Left ventricle myocardium superior (tissue), 1 donor: ENCODE measurements at places on chromosomes 1 and 21. TPM values are rescaled to one million over a fixed set of nuclear protein-coding genes. Genes with fewer than 3 reads are reported as not detected.

SPRR1A gene
- total RNA-seq = not detected

GRCh38 chr1:93845538-93846205, 33.3 kb downstream of the DNTTIP2 start:
- no peak for DNase-seq

- no peak for DNase-seq
Measured at GRCh38 chr1:34926156-34926555, 3.3 kb downstream of the DLGAP3 start.

GPR153 gene
- 7.7 TPM for total RNA-seq

GRCh38 chr21:33374450-33375096, 28.6 kb upstream of the IFNGR2 start:
- DNase-seq = peak; percentile 58

- no peak for DNase-seq
Measured at GRCh38 chr1:162178432-162178831, 108.9 kb downstream of the NOS1AP start.

DNA sequence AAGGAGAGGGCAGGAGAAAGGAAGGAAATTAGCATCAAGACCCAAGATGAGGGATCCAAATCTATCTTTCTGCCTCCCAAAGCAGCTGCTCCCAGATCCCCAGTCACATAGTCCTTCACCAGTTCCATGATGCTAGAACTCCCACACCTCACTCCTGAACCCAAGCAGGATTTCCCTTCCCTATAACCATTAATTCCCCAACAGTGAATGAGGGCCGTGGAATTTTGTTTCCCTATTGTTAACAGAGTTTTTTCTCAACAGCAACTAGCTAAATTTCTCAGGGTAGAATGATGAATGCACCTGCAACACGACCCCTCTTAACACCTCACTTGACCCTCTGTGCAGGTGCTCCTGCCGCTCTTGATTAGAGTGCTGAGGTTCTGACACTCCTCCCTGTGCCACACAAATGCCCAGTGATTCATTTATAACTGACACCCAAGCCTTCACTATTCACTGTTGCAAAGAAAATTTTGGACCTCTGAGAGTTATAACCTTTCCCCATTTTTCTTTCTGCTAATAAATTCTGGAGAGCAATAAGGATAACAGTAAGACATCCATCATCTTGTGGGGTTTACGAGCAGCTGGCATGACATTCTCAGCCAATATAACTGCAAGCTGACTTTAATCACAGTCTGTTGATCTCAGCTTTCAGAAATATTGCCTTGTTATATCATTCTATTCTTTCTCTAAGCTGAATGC, 25.4 kb upstream of the NPL start:
- DNase-seq = no peak

DNA sequence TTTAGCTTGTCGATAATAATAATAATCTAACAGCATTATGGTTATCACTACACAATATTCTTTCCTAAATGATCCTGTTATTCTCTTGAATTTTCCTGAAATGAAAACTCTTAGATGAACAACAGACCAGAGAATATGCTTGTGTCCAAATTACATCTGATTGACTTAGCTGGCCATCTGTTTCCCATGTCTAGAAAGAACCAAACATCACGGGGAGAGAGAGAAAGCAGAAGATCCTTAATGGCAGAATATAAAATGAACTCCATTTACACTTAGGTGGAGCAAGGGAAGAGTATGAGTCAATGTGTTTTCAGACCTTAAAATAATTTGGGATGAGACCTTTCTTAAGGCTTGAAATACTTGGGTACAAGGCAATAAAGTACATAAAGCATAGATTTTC, 162.2 kb downstream of the DSCAM start:
- no peak for DNase-seq

CAMTA1 gene
- 166 TPM for total RNA-seq

GRCh38 chr1:40392221-40392620, 18.7 kb downstream of the SMAP2 start:
- no peak for DNase-seq

GRCh38 chr1:26727476-26727875, 31.7 kb downstream of the ARID1A start:
- no peak for DNase-seq

DNA sequence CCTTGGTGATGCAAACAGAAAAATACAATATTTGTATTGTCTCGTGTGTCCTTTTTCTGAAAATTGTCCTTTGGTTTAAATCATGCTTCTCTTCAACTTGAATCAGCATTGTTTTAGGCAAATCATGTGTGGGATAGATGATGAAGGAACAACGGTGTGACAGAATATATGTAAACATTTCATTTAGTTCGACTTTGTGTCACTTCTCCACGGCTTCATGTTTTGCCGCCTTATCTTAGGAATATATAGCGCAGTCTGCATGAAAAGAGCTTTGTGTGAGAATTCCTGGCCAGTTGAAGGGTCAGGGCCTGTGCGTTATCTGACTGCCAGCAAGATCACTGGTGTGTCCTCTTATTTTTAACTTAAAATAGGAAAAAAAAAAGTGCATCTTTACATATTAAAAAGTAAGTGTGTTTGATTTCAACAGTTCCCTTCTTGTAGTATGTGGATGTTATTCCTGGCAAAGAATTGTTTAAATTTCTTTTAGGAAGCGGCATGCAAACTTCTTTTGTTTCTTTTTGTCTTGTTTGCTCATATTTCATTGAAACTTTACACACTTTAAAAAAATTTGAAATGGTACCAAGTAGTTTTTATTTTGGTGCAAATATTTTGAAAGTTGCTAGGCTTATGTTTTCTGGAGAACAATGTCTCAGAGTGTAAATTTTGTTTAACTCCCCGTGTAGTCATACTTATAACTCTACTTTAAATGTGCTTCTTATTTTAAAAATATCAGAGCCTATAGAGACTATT, 465.2 kb downstream of the USP25 start:
- no peak for DNase-seq

DIO1 gene
- not detected for total RNA-seq

DNA sequence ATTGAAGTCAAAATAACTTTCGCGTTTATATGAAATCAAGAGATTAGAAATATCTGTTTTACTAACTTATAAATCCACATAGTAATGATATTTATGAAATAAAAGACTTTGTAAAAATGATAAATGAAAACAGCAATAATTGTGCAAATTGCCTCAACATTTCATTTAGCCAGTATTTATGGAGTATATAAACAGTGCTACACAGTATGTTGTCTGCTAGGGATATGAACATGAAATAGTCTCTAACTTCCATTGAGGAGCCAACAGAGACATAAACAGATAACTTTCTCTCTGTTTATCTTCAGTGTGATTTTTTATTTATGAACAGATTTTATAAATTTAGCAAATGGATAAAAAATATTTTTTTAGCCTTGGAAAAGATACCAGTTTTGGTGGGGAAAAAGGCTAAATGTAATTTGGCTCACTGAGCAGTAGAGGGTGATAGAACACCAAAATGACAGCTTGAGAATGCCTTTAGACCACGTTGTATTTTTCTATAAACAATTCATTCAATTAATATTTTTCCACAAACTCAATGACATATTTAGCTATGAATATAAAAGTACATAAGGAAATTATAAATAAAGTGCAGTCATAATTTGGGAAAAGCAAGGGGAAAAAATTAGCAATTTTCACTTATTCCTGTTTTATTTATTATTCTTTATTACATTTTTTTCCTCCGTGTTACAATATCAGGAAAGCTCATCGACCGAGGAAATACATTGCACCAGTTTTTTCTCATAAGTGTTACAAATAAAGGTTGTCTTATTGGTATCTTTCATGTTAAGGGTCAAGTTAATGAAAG, 47.5 kb upstream of the EEIG2 start:
- DNase-seq = no peak

- no peak for DNase-seq
Measured at GRCh38 chr1:246760422-246761347, 36.5 kb downstream of the SCCPDH start.

DNA sequence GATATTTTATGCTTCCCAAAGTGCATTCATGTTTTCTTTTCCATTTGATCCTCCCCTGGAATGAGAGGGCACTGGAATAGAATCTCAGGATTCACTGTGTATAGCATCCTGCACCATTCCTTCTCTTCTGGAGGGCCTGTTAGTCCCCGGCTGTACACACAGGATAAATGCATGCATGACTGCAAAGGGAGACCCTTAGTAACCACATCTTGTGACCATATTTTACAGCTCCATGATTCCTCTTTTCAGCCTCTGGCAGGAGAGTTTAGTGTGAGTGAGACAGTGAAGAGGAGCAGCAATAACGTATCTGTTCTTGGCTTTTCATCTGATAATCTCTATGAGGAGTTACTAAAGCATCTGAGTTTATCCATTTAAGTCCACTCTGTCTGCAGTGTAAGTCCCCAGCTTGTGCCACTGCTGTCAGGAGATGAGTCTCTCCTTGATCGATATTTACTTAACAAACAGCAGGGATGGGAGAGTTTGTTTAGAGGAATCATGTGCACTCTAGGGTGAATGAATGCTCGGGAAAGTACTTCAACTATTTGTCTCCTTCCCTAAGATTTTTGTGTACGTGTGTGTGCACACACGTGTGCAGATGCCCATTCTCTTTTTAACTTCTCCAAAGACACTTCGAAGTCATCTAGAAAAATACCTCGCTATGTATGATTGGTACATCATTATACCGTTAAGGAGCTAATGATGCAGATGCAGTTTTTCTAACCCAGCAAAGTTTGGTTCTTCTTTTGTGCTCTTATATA, 41.1 kb downstream of the PROX1 start:
- no peak for DNase-seq

TRIM67 gene
- total RNA-seq = not detected

DNA sequence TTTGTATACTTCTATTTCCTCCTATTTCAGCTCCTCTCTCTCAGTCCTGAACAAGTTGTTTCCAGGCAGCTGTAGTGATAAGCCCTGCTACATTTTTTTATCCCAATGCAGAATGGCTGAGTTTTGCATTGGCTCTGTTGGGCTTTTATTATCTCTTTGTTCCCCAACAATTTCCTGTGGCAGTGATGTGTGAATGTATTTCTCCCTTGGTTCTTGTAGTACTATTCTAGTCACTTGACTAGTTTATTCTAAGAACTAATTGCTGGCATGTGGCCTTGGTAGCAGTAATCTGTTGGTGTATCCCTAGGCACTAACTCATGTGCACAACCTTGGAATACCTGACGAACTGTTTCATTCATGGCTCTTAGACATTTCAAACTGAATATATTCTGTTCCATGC, 60.7 kb downstream of the NFASC start:
- no peak for DNase-seq

DNA sequence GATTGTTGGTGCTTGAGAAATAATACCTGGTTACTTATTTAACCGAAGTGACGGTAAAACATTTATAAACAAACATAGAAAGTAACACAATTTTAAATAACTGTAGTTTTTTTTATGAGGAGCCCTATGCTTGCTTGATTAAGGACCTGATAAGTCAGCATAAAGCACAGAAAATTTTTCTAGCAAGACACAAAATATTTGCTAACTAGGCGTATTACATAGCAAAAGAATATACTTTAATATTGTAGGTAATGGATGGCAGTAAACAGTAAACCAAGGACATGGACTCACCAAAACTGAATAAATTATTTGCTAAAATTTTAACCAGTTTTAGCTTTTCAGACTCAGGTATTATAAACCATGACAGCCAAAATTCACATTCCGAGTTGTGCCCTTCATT, 90.9 kb downstream of the MAST2 start:
- DNase-seq = no peak

GRCh38 chr21:20443558-20444155, 554.6 kb upstream of the NCAM2 start:
- no peak for DNase-seq

DNA sequence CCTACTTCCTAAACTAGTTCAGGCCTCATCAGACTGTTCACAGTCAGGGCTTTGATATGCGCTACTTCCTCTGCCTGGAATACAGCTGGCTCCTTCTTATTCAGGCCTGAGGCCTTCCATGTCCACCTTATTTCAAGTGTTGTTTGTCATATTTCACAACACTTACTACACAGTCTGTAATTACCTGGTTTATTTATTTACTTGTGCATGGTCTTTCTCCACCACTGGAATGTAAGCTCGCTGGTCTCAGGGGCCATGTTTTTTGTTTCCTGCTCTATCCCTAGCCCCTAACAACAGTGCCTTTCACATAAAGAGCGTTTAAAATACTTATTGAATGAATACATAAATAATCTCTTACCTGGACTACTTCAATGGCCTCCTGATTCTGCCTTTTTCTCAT, 4.6 kb upstream of the SRSF4 start:
- DNase-seq = no peak

DNA sequence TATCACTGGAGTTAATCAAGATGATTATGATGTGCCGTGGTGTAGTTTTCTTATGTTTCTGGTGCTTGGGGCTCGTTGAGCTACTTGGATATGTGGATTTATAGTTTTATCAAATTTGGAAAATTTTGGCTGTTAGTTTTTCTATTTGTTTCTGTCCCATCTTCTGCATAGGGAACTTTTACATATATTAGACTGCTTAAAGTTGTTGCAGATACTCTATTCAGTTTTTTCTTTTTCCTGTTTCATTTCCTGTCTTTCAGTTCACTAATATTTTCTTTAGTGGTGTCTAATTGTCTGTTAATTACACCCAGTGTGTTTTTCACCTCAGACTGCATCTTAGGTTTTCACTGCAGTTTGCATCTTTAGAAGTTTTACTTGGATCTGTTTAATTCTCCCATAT, 247.7 kb downstream of the CAMTA1 start:
- no peak for DNase-seq

AK4 gene
- 163 TPM for total RNA-seq

GRCh38 chr1:68332041-68332440, 99.7 kb upstream of the WLS start:
- DNase-seq = no peak

PLA2G2D gene
- not detected for total RNA-seq

CD247 gene
- total RNA-seq = 0.57 TPM

DNA sequence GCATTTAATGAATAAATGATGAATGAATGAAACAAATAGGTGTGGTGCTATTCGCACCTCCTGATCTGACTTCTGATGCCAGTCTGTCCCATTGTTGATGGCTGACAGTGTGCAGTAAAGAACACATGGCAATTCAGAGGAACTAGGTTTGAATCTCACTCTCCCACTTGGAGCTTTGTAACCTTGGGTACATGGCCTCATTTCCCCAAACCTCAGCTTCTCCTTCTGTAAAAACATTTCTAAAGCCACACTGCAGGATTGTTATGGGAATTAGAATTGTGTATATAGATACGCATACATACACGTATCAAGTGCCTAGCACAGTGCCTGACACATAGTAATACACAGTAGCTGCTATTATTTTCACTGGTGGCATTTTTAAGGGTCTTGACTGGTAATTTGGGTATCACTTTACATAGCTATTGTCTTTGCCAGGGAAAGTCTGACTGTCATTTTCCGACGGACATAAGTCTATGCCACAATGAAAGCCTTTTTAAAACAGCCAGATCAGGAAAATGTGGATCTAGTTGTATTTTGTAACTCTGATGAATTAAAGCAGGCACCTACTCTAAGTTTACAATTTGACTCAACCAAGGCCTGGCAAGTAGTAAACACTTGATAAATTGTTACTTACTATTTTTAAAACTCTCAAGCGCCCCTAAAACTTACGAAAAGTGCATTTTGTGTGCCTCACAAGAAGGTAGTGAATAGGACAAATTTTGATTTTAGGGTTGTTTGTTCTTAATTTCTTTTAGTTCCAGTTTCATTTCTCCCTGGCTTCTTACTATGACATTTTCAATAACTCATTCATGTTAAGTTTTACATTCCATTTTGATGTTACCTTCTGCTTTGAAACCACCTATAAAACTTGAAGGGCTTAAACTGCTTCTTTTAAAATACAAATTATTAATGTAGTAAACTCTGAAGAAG, 164.4 kb downstream of the SDCCAG8 start:
- DNase-seq = no peak
